ENCODE measurements at places on chromosomes 5 and 9.
A peak's percentile ranks its signal among the peaks of the same experiment; 100 is the strongest.

DNA sequence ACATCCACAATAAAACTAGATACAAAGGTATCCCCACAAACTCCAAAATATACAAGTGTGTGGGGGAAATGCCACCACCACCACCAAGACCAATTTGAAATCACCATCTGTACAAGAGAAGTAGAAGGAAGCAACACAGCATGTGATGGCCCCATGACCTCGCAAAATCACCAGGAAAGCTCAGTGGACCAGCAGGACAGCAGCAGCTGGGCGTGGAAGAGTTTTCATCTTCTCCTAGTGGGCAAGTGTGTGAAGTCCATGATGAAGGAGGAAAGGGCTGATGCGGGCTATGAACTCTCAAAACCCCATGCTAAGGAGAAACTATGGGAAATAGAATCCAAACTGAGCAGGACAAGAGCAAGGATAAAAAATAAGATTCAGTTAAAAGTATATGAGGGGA, 58.1 kb downstream of the GOLPH3 start:
- DNase-seq = peak; percentile 37

DNA sequence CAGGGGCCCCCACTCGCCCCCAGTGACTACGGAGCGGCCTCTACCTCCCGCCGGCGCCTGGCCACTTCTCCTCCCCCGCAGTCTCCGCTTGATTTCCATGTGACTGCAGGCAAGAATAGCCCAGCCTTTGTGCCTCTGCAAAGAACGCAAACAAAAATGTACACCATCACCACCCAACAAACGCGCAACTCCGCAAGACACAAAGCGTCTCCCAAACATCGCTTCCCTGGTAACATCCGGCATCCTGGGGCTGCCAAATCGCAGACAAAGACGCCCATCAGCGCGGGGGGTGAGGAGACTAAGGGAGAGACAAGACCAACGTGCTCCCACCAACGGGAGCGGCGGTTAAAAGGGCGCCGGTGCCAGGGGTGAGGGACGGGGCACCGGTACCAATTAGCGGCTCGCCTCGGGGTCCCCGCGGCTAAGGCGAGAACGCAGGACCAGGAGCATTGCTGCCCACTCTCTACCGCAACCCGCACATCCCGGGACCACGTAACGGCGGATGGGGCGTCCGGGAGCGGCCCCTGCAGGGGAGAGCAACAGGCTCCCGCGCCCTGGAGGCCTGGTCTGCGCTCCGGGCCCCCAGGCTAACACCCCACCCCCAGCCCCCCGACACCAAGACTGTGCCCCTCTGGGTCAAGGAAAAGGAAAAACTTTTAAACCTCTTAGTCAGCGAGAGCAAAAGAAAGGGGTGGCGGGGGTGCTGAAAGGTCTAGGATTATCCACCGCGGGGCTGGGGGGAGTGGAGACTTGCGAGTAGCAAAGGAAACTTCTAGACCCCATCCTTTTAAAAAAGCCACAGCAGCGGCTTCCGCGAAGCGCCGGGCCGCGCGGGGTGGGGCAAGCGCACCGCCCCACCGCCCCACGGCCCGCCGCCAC, 885 bp downstream of the MPDZ start:
- no peak for DNase-seq

DNA sequence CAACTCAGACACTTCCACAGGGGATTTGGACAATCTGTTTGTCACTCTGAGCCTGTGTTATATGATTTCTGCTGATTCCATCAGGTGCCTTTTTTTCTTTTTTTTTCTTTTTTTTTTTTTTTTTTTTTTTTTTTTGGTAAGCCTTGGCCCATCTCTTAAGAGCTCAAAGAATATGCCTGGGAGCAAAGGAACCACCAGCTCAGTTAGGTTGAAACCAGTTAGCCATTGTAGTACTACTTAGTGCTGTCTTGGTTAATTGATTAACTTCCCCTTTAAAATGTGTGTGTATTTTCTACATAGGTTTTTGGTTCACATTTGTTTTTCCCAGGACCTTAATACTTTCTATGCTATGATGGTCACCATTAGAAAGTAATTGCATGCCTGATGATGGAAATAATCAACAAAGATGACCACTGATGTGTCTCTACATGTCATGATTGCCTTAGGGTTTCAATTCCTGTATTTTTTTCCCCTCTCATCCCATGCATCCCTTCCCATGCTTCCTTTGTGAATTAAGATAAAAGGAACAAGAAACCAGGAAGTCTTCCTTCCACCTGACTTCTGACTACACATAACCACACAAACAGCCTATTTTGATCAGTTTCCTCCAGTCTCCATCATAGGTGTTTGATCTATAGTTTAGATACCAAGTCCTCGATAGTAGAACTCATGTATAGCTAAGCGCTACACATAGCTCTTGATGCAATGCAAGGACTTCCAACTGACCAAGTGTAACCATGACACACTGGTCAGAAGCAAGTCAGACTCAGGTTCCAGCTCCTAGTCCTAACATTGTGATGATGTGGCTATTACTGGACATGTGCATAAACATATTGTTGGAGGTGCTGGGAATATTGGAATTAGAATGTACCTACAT, 306.1 kb downstream of the EFNA5 start:
- DNase-seq = peak; percentile 78

GRCh38 chr5:175443514-175444059, 395 bp downstream of the DRD1 start:
- DNase-seq = no peak

Data from inflammatory macrophage treated with lipopolysaccharide for 4 hours (primary cell).